ENCODE measurements at places on chromosomes 2 and 18.

- no peak for ATAC-seq
Observed at GRCh38 chr2:230335461-230335863, 8.5 kb downstream of the SP140L start.

- ATAC-seq, result peak; percentile 52
Observed at GRCh38 chr2:121649149-121649595, at the start of gene CLASP1. Gene CLASP1 (minus strand): TSS chr2:121649462. CDS start chr2:121605895, 43,567 bp downstream.

DNA sequence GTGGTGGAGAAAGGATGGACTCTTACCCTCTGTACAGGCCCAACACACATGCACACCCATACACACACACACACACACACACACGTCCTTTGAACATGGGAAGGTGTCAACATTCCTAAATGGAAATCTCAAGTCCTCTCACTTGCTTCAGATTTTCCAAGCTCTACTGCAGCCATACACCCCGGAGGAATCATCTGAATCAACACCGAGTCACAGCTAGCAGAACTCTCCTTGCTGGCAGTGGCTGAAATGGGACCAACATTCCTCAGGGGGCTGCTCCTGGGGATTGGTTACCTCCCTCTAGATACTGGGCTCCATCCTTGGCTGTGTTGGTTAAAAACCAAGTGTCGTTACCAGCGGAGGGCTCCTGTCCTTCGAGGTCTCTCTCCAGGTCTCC, 112.7 kb downstream of the BCL11A start:
- no peak for ATAC-seq

GRCh38 chr2:234003972-234004617, 46.4 kb upstream of the SPP2 start:
- ATAC-seq, result no peak

DNA sequence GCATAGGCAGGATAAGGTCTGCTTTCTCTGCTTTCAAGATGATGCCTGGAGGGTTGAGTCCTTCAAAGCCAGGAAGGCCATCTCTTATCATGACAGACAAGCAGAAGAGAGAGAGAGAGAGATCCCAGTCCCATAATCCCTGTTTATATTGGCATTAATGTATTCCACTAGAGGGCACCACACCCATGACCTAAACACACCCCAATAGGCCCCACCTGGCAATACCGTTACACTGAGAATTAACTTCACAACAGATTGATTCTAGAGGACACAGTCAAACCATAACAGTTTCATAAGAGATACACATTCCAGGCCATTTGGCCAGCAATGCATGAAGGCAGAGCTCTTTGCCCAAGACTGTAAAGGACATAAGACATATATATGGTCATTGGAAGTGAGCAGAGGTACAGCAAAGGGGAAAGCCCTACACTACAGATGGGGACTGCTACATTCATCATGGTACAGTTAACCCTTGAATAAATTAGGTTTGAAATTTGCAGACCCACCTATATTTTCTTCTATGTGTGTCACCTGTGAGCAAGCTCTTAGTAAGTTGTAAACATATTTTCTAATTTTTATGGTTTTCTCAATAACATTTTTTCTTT, 1516.1 kb downstream of the RPIA start:
- ATAC-seq, result no peak

DNA sequence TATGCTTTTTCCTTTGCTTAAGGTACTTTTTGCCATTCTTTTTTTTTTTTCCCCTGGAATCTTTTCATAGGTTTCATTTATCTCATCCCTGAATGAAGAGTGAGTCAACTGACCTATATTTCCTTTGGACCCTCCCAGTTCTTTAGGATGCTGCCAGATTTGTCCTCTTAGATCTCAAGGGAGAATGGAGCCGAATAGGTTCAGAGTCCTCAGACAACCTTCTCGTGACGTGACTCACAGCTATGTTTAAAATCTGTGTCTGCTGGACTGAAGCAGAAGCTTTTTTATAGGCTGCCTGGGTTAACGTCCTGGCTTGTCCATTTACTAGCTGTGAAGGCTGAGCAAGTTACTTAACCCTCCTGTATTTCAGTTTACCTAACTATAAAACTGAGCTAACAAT, 358.6 kb downstream of the DLGAP1 start:
- no peak for ATAC-seq

DNA sequence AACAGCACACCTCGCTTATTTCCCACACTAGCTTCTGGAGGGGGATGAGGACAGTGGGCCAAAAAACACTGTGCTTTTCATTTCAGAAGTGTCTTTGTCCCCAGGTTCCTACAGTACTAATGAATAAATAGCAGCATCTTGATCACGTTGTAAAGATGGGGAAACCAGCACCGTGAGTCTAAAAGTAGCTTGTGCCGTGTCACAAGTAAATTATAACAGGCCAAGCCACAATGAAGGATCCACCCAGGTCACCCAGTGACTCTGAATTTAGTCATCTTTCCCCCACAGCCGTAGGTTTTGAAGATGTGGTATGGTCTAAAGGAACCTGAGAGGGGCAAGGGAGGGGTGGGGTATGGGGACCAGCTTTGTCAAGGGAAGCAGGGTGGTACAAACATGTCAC, 8.8 kb downstream of the FZD7 start:
- ATAC-seq, result no peak

- no peak for ATAC-seq
Observed at GRCh38 chr2:109482361-109482861, 131.4 kb downstream of the SEPTIN10 start.

DNA sequence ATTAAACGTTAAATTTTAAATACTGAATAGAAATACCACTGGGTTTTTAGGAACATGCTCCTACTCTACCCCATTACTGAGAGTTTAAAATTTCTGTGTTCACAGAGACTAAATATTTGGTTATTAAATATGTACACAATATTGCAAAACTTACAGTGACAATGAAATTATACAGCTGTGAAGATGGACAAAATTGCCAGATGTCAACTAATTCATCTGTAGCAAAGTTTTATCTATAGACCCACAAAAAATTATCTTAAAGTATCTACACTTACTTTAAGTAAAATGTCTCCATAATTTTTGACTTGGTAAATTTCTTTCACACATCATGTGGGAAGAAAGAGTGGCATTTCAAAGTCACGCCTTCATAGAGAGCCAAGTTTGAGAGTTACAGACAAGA, 213.1 kb downstream of the CD226 start:
- no peak for ATAC-seq

DNA sequence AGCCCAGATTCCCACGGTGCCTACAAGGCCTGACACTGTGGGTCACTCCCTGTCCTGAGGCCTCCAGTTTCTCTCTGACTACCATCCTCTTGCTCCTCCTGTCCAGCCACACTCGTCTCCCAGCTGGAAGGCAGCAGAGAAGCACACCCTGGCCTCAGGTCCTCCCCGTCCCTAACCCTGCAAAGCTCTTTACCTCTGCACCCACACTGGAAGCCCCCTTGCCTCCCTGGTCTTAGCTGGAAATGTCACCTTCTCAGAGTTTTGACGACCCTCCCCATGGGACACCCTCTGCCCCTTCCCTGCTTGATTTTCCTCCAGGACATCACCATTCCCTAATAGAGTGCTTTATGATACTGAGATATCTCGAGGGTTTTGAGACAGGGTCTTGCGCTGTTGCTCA, 10.6 kb downstream of the RNU2-63P start:
- no peak for ATAC-seq

DNA sequence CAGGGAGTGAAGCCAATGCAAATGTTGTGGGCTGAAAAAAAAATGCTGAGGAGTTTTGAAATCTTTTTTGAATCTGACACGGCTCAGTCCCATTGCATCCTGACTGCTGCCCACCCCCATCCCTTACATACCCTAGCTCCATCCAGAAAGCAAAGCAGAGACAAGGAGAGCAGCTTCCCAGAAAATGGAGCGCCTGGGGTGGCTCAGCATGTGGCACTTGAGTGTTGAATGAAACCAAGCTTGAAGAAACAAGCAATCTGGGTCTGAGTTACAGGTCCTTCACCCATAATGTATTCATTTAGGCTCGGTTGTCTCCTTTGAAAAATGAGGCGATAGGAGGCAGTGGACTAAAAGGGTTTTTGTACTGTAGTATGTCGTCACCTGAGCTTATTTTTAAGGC, 244.2 kb upstream of the ACVR2A start:
- ATAC-seq, result no peak

- no peak for ATAC-seq
Observed at GRCh38 chr2:127670055-127670956, 5.0 kb downstream of the LIMS2 start.

- no peak for ATAC-seq
Observed at GRCh38 chr2:100274076-100274475, 48.2 kb downstream of the LONRF2 start.

DNA sequence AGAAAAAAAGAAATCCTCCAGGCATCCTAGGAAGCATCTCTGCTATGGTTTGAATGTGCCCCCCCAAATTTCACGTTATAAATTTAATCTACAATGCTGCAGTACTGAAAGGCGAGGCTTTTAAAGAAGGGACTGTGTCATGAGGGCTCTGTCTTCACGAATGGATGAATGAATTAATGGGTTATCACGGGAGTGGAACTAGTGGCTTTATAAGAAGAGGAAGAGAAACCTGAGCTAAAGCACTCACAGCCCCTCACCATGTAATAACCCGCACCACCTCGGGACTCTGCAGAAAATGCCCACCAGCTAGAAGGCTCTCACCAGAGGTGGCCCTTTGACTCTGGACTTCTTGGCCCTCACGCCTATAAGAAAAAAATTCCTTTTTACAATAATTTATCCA, 27.6 kb downstream of the RNU4ATAC start:
- ATAC-seq, result no peak

GRCh38 chr2:230124757-230125431, 56.2 kb upstream of the SLC16A14 start:
- ATAC-seq, result no peak

GRCh38 chr18:47931718-47932103, 1.3 kb upstream of the SMAD2 start:
- no peak for ATAC-seq

GRCh38 chr2:28362991-28363521, 29.6 kb upstream of the FOSL2 start:
- ATAC-seq, result no peak

GRCh38 chr2:14567561-14567960, 65.0 kb upstream of the LRATD1 start:
- ATAC-seq, result no peak

DNA sequence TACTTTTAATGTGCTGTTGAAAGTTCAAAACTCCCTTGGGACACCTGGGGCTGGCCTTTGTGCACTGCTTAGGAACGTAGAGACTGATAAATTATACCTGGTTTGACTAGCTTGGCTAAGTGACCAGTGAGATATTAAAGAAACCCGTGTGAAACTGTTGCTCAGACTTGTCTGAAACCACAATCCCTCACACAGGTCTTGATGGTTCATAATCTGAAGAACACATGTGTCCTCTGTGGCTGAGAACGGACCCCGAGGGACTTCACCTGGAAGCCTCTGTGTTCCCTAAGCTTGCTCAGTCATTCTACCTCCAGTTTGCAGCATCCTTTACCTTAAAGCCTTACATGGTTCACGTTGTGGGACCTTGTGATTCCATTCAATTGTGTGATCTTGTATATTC, 218.8 kb downstream of the CBLN2 start:
- no peak for ATAC-seq

DNA sequence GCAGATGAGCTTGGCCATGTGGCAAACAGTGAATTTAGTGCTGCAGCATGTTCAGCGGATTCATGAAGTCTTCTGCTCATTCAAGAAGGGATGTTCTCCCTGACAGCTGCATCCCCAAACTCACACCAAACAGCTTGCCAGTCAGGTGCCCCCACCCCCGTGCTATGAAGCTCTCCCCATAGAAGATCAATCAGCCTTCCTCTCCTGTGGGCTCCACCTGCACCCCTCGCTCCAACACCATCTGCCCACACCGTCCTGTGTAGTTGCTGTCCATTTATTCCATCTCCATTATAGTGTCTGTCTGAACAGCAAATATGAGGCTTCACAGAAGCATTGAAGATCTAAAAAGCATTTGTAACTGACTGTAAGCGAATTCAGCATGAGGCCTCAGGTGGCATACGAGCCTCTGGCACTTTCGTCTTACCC, 218.9 kb downstream of the BCL2 start:
- no peak for ATAC-seq

- no peak for ATAC-seq
Observed at GRCh38 chr18:61350578-61350977, 17.3 kb downstream of the CDH20 start.

- no peak for ATAC-seq
Observed at GRCh38 chr2:127581050-127581345, 45.5 kb downstream of the MYO7B start.

DNA sequence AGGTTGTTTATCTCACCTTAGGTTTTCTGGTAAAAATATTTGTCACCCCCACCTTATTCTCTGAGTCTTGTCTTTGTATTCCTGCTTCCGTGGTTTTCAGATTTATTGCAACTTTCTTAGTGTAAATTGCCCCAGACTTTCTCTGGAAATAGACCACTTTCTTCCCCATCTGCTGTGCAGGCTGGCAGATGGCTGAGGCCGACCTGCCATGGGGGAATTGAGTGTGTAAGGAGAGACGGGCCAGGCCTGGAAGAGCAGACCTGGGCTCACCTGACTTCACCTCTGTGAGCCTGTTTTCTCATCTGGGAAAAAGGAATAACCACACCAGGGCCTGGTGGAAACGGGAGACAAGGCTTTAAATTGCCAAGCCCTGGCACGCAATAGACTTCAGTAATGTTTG, 44.9 kb downstream of the ACKR3 start:
- no peak for ATAC-seq

DNA sequence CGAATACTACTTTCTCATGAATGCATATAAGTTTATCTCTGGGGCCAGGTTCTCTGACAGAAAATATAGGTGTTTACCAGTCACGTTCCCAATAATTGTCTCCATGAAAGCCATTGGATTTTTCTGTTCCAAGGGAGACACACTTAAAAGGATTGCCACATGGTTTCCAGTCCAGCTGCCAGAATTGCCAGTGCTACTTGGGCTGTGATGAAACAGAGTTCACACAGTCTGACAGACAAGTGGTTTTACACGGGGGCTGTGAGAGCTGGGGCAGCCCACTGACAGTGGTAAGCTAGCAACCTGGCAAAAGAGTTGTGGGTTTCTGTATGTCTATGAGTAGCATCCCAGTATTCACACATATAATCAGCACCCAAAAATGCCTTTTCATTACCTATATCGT, 27.7 kb upstream of the ATRAID start:
- ATAC-seq, result no peak

- ATAC-seq, result no peak
Observed at GRCh38 chr2:203532957-203533658, 2.0 kb downstream of the RAPH1 start.

Measured in gastroesophageal sphincter (tissue), 4 donors.